NCI-H345 (cell line): ENCODE measurements at places on chromosomes 6 and 20.
A peak's percentile ranks its signal among the peaks of the same experiment; 100 is the strongest.

GRCh38 chr20:49405062-49405683, 77.3 kb downstream of the KCNB1 start:
- DNase-seq, result peak; percentile 14

DNA sequence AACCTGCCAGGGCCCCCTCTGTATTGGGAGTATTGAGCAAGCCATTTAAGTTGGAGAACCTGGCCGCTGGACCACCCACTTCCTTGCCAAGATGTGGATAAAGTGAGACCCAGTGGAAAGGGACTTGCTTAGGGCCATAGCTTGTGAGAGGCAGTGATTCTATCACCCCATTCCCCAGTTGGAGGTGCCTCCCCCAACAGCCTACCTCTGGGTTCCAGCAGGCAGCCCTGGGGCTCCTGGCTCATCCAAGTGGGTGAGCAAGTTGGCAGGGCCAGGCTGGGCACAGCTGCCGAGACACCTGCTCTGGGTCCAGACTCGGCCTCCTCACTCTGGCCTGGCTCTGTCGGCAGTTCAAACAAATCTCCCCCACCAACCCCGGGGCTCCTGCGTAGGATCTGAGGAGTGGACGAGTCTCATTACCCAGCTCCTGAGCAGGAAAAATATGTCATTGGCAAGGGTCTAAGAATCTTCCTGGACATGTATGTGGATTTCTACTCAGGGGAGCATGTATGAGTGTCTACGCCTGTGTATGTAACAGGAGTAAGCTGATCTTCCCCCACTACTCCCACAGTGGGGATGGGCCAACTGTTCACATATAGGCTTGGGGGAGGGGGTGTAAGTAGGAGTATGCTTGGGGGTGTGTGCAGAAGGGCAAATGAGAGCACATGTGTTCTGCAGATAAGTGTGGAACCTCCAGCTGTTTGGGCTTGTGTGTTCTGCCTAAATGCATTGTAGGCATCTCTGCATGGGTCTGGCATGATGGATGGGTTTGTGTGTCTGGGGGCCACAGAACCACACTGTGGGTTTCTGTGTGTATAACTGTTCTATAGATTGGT, 1.9 kb downstream of the ID1 start:
- peak; percentile 66 for DNase-seq

DNA sequence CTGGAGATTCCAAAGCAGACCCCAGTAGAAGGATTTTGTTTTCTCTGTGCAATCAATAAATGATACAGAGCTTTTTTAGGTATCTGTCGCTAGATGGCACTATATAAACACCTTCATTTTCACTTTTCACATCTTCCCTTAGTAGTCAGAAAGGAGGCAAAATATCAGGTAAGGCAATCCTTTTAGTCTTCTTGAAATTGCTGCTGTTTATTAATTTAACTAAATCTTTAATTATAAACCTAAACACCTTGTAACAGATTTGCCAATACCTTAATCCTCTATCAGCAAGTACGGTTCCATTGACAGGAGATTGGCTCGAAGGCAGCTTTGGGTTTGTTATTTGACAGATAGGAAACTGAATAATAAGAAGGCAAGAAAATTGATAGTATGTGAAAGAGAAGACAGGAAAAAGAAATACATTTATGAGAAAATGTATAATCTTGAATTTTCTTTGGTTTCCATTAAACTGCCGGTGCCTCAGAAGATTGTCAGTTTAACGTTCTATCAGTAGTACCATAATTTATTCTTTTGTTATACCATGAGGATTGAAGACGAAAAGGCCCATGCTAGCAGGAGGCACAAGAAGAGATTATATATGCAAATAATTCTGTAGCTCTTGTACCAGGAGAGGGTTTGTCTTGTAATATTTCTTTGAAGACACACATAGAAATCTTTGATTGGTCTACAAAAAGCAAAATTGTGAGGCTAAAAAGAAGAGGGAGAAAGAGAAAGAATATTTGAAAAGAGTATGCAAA, 23.5 kb upstream of the IBTK start:
- DNase-seq, result peak; percentile 62

DNA sequence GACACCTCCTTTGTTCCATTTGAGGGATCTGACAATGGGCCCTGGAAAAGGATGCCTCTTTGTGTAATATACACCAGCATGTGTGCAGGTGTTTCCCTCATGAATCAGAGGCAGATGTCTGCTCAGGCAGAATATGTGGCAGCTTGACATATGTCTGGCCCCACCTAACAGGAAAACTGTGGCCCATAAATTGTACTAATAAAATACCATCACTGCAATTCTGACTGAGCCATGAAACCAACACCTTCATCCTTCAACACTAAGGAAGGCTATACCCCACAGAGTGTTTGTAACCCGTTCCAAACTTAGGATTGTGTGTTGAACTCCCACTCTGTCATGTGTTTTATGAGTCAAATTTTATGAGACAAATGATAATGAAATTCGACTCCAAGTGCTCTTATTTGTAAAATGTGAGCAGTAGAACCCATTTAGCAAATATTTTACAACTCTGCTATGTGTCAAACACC, 22.7 kb downstream of the LAMA4 start:
- DNase-seq, result peak; percentile 83

GRCh38 chr6:14361956-14362587, 244.5 kb downstream of the CD83 start:
- no peak for DNase-seq

- no peak for DNase-seq
Measured at GRCh38 chr6:117399924-117400323, 25.8 kb downstream of the ROS1 start.

DNA sequence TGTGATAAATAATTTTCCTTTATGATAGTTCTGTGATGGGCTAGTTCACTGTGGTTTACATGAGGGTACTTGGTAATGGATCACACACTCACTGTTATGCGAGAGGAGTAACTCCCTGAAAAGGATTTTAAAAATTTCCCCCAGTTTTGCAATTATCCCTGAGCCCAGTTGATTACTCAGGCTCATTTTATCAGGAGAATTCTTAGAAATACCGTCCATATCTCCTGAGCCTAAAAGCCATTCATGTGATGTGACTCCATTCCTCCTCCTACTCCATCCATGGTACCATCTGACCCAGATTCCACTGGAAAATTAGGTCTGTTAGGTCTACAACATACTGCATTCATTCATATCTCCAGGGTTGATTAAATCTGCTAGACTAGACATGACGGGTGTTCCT, 16.4 kb upstream of the IBTK start:
- DNase-seq, result no peak
